ENCODE measurements at places on chromosomes 2 and 18.

DNA sequence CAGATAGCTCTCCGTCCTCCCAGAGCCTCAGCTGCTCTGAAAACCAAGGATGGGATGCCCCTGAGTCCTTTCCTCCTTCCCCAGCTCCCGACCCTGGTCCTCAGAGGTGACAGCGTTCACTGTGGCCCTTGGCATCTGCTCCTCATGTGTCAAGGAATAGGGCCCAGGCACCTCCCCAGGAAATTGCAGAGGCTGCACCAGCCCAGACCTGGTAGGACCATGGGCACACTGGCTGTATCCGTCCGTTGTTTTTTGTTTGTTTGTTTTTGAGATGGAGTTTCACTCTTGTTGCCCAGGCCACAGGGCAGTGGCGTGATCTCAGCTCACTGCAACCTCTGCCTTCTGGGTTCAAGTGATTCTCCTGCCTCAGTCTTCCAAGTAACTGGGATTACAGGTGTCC, 37.5 kb upstream of the SLC66A3 start:
- DNase-seq: no peak

DNA sequence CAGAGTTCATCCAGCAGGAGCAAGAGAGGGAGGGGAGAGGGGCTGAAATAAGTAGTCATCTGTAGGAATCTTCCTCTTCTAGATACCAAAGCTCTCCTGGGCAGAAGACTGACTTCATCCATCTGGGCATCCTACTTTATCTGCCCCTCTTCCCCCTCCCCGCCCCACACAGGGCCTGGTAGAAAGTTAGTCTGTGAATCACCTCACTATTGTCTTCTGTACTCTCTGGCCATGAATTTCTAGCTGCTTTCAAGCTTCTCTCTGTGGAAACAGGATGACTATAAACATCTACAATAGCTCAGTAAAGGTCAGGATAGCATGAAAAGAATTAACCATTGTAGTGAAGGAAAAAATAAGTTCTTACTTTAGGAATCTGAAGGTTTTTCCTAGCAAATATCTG, 47.7 kb upstream of the RNU4ATAC start:
- DNase-seq: no peak

DNA sequence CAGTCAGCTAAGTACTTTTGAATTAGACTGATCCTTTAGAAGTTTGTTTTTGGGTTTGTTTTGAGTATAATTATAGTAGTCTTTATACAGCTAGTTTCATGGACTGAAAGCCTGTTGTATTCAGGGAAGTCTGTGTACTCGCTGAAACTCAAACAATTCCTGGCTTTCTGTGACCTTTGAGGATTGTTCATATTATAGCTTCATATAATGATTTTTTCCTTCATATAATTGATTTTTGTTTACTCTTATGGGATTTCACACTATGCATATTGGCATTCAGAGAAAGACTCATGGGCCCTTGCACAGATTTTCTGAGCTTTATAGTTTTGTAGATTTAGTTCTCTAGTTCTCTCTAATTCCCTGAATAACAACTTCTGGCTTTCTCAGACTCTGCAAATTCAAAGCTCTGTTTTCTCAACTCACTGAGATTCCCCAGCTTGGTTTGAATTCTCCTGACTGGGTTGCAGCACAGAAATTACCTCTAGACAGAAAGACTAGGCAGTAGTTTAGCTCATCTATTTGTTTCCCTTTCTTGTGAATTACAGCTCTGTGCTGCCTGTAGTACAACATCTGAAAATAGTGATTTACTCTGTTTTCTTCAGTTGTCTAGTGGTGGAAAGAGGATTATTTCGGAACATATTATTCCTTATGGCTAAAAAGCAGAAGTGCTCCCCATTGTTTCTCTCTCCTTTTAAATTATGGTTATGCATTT, 495.9 kb upstream of the CNTNAP5 start:
- DNase-seq: no peak

DNA sequence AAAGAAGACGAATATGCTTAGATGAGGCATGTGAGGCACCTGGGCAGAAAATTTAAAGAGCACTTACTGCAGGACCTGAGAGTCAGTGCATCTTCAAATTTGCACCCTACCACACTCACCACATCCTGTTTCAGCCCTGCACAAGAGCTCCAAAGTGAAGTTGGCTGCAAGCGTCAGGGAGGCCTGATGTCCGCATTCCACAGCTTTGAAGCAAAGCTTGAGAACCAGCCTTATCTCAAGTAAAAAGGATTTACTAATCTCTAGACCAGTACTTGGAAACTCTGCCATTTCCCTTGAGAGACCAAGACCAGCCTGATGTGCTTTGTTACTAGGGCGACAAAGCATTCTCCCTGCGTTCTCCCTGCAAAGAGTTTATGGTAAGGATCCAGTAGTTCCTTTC, 3.4 kb upstream of the ASNSD1 start:
- DNase-seq: peak; percentile 61

DNA sequence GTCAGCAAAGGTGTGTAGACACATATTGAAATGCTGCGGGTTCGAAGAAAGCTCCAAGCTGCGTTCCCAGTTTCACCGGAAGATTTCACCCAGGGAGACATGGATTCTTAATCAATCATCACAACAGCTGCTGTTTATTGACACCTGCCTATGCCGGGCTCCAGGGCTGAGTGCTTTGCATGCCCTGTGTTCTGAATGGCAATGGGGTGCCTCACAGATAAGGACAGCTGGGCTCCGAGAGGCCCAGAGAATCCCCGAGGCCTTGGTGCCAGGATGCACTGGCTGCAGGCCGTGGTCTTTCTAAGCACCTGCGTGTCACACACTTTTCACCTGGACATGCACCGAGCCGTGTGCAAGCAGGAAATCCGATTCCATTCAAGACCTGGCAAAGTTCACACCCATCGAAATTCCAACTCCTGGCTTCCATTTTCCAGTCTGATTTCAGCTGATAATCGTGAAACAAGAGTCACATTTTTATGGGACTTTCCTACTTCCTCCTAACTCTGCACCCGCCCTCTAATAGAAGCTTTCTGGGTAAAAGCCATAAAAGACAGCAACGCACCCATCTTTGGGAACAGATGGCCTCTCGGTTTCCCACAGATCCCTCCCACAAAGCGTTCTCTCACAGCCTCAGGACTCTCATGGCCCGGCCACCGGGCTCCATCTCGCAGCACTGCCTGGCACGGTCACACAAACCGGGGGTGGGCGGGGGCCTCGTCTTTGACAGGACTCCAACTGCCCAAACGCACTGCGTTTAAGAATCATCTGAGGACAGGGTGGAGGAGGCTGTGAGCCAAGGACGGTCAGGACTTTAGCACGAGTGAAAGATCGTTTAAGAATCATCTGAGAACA, 245.6 kb upstream of the SALL3 start:
- DNase-seq: no peak

- DNase-seq: no peak
Observed at GRCh38 chr2:190571686-190572085, 37.2 kb upstream of the NEMP2 start.

GRCh38 chr2:32375228-32375892, 18.5 kb downstream of the BIRC6 start:
- no peak for DNase-seq

DNA sequence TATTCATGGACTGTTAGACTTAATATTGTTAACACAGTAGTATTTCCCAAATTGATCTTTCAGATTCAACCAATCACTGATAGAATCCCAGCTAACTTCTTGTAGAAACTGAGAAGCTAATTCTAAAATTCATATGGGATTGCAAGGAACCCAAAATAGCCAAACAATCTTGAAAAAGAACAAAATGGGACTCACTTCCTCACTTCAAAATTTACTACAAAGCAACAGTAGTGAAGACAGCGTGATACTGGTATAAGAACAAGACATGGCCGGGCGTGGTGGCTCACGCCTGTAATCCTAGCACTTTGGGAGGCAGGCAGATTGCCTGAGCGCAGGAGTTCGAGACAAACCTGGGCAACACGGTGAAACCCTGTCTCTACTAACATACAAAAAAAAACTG, 46.3 kb downstream of the ATL2 start:
- no peak for DNase-seq

DNA sequence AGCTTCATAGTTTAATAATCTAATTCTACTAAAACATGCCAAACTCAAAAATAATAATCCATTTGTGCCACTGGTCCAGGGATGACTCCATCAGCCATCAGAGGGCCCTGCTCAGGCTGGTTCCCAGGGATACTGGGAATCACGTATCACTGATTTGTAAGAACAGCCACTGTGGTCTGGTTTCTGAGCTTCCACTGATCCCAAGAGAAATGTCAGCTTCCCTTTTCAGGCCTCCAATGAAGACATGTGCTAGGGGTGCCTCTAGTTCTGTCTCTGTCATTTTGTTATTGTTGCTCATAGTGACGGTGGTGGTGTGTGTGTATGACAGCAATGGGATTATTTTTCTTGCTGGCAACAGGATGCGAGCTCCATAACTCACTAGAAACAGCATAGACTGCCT, 83.2 kb downstream of the CELF4 start:
- DNase-seq: no peak

DNA sequence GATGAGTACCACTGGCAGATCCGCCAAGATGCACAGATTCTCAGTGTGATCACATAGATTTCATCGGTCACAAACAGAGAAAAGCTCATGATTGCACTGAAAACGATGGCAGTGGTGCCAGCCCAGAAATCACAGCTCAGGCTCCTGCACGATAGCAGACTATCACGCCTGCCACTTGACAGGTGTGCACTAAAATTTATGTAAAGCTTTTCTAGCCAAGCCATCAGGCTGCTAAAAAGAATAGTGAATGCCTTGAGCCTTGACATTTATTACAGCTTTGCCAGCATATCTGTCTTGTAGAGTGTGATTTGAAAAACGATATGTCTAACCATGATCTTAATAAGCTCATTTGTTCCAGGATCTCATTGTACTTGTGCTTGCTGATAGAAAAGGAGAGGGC, 409.5 kb upstream of the CWC22 start:
- no peak for DNase-seq

DNA sequence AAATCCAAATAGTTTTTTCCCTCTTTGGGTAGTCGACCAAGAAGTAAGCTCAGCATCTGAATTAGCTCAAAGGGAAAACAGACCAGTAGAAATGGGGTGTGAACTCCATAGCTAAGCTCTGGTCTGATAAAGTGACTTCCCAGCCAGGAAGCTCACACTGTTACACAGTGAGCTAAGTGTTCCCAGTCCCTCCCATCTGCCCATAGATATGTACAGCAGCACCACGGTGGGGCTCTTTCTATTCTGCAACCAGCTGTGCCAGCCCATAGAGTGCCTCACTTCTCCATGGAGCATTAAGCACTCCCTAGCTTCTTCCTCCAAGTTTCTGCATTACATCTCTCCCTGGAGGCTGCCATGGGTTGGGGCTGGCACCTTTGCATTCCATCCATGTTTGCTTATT, 27.6 kb upstream of the NEMP2 start:
- no peak for DNase-seq

DNA sequence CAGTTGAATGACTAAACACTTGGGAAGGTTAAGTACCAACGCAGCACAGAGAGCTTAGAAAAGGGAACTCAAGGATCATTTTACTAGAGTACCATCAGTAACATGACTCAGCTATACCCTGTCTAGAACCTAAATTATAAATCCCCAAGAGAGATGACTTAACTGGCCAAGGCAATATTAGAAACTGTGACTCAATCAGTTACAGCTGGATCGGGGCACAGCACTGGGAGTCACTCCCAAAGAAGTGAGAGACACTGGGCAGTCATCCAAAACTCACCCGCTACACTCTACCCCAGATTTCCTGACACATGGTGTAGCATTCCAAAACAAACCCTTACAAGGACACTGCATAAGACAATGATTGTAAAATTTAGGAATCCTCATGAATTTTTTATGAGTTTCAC, 17.7 kb downstream of the IWS1 start:
- DNase-seq: no peak

- DNase-seq: no peak
Observed at GRCh38 chr2:216721141-216721540, 25.8 kb upstream of the IGFBP5 start.

DNA sequence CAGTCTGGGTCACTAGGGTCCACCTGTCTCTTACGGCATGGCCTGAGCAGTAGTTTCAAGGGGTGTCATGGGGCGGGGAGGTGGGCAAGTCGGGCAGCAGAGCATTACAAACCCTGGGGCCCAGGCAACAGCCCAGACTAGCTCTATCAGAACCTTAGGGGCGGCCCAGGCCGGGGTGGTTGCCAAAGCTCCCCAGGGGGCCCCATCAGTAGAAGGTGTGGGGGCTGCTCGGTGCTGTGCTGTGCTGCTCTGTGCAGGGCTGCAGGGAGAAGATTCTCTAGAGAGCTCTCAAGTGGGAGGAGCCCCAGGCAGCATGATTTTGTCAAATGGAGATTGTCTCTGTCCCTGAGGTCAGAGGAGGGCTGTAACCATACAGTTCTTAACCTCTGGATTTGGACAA, 36.4 kb upstream of the SLC14A1 start:
- no peak for DNase-seq

DNA sequence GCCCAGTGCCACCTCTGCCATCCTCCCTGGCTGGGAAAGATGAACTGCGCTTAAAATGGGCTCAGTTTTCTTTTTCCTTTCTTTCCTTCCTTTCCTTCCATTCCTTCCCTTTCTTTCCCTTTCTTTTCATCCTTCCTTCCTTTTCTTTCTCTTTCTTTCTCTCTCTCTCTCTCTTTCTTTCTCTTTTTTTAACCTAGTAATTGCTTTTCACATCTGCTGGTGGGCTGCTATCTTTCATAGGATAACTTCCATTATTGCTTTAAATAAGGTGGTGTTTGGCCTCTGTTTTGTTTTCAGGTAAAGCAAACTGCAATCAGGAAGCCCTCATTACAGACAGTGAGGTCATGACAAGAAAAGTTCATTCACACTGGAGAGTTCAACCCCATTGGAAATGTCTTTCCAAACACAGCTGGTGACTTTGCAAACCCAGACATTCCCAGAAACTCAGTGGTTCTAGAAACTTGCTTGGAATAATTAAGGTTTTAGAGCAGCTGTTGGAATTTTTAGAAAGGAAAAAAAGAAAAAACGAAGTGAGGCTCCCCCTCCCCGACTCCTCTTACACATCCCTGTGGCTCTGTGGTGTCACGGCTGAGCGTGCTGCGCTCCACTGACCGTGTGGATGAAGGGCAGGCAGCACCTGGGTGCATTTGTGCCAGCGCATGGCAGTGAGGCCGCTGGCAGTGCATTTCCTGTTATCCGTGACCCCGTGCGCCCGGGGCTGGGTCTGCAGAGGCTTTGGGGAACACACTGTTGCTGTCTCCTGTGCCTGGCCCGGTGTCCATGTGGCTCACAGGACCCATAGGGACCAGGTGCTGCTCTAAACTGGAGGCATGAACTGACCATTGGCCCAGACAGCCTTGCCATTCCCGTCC, 76.9 kb downstream of the MBP start:
- no peak for DNase-seq

GRCh38 chr2:173866874-173867618, 98.1 kb downstream of the SP3 start:
- no peak for DNase-seq

Measured in activated T-helper 1 cell treated with anti-CD3 and anti-CD28 coated beads, Interleukin-12 subunit alpha, Interleukin-12 subunit beta, Interleukin-2, Interleukin-4 antibody, amounts not matched to agents 30 ng/mL and 10 ng/mL and 1 ng/mL, durations not matched to agents 14 hours and 24 hours and 36 hours (primary cell).